Ureter (tissue), 1 donor: ENCODE measurements at places on chromosomes 12 and 14. TPM values are rescaled to one million over a fixed set of nuclear protein-coding genes. Genes with fewer than 3 reads are reported as not detected.

UBE2N gene
- total RNA-seq: 133 TPM

MYF6 gene
- not detected for total RNA-seq

DPPA3 gene
- total RNA-seq: not detected

DNA sequence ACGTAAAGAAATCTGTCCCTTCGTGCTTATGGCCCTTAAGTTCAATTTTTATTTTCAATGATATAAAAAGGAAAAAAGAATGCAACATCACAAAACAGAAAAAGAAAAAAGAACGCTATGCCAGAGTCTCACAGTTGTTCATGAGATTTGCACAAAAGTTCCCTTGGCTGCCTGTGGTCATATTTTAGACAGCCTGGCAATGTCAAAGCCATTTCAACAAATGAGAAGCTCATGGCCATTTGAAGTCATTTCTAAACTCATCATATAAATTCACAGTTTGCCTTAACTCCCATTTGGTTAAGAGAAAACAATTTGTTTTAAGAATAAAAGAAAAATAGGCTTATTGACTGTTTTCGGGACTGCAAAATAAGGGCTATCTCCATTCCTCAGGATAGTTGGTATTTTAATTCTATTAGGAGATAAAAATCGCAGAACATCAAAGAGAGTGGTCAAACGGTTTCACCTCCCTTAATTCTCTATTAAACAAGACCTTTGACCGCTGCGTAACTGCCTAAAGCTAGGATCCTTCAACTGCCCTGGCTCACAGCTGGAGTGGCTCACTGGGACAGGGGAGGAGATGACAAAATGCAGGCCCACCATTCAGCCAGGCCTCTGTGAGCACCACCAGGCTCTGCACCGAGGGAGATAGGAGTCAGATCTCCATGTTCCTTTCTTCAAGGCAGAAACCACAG, 119.2 kb upstream of the DAAM1 start:
- no peak for DNase-seq

DNA sequence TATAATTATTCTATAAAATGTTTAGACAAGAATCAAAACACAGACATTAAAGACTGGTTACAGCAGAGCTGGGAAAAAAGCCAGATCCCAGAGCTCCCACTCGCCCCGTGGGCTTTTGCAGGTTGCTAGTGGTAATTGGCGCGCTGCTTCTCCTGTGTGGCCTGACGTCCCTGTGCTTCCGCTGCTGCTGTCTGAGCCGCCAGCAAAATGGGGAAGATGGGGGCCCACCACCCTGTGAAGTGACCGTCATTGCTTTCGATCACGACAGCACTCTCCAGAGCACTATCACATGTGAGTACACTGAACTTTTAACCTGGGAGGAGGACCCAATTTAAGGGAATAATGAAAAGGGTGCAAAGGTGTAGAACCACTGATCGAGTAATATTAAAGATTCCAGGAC, 7.5 kb downstream of the TMEM52B start:
- no peak for DNase-seq

GRCh38 chr12:50302686-50303085, 19.4 kb upstream of the LIMA1 start:
- no peak for DNase-seq

- DNase-seq: no peak
Measured at GRCh38 chr14:100820957-100821356, 5.0 kb upstream of the MEG3 start.

GRCh38 chr12:123908884-123909725, 63.5 kb downstream of the CCDC92 start:
- DNase-seq: no peak

- DNase-seq: no peak
Measured at GRCh38 chr12:19382111-19382526, 57.2 kb upstream of the AEBP2 start.

- no peak for DNase-seq
Measured at GRCh38 chr14:55691659-55692058, 111.7 kb downstream of the KTN1 start.

DNA sequence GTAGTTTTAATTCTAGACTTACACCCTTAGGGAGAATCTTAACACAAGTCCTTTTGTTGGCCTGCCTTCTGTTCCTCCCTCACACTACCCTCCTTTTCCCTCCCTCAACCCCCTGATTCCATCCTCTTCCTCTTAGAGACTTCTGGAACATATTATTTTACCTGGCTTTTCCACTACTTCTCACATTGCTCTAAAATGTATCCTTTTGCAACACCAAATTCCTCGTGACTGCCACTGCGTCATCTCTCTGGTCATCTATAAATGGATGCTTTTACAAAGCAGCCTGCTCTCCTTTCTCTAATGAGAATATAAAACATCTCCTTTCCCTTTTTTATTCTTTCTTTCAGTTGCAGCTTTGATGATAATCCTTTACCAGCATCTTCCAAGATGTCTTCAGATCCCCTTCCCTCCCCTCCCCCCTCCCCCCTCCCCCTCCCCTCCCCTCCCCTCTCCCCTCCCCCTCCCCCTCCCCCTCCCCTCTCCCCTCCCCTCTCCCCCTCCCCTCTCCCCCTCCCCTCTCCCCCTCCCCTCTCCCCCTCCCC, 93.6 kb downstream of the DIP2B start:
- DNase-seq: no peak

GRCh38 chr14:95323361-95323760, 3.7 kb upstream of the CLMN start:
- no peak for DNase-seq

DNA sequence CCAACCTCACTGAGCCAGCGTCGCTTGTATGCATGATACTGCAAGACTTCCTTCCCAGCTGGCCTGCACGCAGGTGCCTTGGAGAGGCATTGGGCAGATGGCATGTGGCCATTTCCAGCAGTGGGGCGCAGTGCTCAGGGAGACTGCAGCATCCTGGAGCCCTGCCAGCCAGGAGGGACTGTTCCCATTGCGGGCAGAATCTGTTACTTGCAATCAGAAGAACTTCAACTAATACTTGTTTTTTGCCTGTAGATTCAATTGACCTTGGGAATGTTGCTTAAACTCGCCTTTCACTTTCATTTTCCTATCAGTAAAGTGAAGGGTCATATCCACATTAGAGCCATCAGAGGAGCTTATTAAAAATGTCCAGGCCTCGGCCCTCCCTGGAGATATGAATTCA, 29.8 kb downstream of the ANKRD9 start:
- no peak for DNase-seq
